ENCODE measurements at places on chromosomes 7 and 10.

DNA sequence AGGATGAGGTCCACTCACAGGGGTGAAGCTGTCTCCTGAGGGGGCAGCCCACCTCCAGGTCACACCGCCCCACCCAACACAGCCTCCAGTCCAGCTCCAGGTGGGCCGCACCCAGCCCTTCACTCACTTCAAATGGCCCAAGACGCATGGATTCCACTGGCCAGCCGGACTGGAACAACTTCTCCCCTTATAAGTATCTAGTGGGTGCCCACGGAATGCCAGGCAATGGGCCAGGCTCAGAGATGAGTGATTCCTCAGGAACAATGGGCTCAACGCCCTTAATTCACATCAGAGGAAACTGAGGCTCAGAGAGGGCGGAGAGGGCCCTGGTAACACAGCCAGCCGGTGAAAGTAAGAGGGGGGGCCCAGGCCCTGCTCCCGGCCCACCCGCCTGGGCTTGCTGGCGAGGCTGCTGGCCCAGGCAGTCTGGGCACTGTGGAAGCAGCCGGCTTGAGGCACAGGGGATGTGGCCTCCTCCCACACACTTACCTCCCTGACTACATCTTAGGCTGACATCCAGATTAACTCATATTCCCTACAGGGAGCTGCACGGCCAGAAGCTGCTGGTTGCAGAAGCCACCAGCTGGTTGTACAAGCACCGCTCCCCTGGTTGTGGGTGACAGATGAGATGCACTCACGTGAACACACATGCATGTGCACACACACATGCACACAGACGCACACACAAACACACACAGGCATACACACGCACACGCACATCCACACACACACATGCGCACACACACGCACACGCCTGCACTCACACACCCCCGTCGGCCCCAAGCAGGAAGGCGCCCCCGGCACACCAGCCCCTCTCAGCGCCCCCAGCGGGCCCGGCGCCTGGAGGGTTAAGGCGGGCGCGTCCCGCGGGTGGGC, 1.0 kb upstream of the FAM20C start:
- peak; percentile 21 for DNase-seq

DNA sequence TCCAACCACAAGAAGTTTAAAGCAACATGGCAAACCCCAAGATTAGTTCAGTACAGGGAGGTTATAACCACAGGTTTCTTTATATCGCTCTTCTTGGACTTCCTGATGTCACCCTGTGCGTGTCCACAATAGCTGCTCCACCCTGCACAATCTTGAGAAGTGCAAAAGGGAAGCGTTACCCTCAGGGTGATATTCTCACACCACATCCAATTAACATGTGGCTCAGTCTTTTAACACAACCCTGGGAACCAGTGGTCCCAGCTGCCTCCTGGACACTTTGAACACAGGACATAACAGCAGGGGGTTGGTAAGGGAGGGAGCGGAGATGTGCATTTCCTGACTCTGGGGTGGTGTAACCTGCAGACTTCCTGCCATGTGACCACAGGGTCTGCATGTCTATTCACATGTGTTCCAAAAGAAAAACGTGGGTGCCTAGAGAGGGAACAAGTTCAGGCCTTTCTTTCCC, 64.6 kb downstream of the GSAP start:
- DNase-seq = peak; percentile 83

- no peak for DNase-seq
These were observed 231.2 kb downstream of the EXOC4 start for GRCh38 chr7:133484086-133484485.

DNA sequence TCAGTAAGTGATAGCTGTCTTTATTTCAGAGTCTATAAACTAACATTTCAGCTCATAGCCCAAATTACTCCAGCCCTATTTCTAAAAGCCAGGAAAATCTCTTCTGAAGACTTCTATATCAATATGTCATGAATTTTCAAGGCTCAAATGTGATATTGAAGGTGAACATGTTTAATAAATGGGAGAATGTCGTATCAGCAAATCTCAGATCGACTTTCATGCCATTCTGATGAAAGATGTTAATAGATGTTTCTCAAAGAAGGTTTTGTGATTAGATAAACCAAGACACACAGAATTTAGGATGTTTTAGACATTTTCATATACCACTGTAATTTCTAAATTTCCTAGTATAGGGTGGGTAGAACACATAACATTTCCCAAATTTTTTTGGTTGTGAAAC, 380.6 kb downstream of the ARL4A start:
- no peak for DNase-seq

DNA sequence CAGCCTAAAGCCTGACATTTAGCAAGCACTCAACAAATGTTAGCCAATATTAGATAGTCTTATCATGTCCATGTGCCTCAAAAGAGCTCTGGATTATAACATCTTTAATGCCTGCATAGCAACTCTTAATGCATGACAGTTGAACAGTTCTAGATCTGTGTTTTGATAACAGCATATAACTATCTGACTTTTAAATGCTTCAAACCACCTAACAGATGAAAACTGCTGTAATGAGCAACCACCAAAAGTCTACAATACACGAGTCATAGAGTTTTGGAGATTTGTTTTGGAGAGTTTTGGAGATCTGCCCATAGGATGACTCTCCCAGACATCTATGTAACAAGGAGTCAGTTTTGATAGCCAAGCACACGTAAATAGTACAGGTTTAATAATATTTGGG, 227.3 kb downstream of the TWIST1 start:
- DNase-seq = no peak

GRCh38 chr10:98382691-98383101, 32.3 kb downstream of the PYROXD2 start:
- no peak for DNase-seq

DNA sequence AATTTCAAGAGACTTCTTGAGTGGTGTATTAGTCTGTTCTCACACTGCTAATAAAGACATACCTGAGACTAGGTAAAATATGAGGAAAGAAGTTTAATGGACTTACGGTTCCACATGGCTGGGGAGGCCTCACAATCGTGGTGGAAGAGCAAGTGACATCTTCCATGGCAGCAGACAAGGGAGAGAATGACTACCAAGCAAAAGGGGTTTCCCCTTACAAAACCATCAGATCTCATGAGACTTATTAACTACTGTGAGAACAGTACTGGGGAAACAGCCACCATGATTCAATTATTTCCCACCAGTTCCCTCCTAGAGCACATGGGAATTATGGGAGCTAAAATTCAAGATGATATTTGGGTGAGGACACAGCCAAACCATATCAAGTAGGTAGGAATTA, 150.5 kb downstream of the PCDH15 start:
- no peak for DNase-seq

DNA sequence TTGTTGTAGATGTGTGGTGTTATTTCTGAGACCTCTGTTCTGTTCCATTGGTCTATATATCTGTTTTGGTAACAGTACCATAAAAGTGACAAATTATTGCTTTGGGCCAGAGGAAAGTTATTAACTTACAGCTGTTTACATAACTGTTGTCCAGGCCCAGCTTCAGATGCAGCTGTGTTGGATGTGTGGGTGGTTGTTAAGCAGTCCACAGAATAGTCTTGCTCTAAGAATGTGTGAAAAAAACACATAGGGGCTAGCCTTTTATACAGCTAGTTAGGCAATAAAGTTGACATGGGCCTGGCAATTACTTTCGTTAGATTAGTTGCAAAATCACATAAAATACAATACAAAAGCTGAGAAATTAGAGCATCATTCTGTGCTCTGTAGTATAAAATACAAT, 31.9 kb downstream of the DLD start:
- DNase-seq = no peak

DNA sequence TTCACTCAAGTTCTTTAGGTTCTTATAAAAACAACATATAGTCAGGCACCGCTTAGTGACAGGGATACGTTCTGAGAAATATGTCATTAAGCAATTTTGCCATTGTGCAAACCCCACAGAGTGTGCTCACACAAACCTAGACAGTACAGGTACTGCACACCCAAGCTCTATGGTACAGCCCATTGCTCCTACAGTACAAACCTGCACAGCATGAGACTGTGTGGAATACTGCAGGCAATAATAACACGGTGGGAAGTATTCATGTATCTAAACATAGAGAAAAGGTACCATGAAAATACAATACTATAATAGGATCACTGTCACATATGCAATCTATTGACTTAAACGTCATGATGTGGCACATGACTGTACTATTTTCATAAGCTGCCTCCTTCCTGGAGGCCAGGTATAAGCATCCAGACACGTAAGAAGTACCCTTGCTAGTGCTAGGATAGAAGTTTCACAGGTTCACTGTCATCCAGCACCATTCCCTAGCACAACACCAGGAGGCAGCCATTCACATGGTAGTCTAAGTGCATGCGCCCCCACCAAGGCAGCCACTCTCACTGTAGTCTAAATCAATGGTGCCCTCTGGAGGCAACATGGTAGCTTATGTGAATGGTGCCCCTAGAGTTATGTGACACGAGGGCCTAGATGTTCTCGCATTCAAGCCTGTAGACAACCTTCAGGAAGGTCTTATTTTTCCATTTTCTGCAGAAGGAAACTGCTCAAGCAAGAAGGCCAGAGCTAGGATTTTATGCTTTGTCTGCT, 98.5 kb downstream of the ARHGAP22 start:
- peak; percentile 78 for DNase-seq

GRCh38 chr7:82810558-82811259, 352.0 kb downstream of the PCLO start:
- DNase-seq = peak; percentile 81

DNA sequence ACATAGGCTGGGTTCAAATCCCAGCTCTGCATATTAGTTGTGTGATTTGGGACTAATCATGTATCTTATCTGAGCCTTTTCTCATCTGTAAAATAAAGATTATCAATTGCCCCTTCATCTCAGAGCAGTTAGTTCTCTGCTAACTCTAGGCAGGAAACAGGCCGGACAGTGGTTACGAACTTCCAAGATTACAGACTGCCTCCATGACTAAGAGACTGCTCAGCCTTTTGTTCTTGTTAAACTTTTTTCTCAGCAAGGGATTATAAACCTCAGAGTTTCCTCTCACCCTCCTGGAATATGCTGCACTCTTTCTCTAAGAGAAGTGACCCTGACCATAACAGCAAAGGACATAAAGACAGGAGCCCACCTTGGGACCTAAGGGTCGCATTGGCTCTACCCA, 52.5 kb upstream of the NFKB2 start:
- no peak for DNase-seq

GRCh38 chr10:61110188-61110844, 166.3 kb upstream of the RHOBTB1 start:
- DNase-seq = no peak
